Anterior cingulate cortex (tissue), 58 donors: ENCODE measurements at places on chromosomes 16 and 17.

GRCh38 chr17:50708050-50709000 lies 611 bp upstream of the ANKRD40 start:
- no peak for DNase-seq

DNA sequence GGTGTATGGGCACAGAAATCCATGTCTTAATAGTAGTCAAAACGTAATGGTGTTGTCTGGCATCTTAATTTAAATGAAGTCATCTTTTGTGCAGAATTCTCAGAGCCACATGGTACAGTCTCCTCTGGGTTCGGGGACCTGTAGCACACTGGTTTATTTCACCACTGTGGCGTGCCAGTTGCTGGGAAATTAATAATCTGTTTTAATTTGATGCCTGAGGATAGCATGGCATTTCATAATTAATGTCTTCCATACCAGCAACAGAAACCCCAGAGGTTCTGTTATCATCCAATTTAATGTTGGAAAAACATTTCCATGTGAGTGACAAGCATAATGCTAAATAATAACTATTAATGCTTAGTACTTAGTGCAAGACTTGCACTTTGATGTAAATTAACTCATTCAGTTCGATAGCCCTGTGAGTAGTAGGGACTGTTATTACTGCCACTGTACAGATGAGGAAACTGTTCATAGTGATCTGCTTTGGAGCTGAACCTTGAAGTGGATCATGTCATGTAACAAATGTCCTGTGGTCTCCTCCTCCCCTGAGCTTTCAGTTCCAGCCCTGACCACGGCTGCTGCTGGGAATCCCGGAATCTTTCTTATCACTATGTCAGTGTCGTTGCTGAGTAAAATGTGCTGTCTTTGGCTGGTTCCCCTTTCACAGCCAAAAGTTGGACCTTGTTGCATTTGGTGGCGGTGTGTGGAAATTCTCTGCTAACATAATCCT lies 51.2 kb downstream of the SNX29 start:
- DNase-seq: no peak

GRCh38 chr17:2233441-2233947 lies 70.1 kb downstream of the SMG6 start:
- DNase-seq: no peak

DNA sequence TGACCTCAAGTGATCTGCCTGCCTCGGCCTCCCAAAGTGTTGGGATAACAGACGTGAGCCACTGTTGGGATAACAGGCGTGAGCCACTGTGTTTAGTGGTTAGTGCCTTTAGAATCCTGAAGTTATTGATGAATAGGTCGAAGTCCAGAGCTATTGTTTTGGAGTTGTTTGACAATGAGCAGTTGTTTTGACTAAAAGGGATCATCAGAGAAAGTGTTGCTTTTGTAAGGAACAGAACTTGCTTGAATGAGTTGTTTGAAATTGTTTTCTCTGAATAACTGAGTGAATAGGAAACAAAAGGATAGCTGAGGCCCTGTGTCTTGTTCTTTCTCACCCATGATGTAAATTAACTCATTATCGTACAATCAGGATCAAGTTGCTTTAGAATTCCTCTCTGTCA lies 46.6 kb downstream of the PRPSAP2 start:
- no peak for DNase-seq

GRCh38 chr17:13761038-13761603 lies 159.4 kb upstream of the HS3ST3A1 start:
- no peak for DNase-seq

DNA sequence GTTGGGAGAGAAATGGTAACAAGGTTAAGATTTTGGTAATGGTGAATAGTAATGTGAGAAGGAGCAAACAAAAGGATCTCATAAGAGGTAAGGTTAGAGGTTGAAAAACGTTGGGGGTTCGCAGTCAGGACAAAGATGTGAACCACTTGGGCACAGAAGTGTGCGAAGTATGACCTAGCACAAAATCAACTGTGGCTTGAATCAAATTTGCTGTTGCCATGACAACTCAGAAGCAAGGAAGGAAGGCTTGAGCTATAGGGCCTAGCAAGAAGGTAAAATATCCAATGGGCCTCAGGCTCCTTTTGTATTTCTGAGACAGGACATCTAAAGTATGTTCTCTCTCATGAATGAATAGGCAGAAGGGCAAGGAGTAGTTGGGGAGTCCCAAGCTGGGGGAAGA lies 24.5 kb upstream of the TEKT1 start:
- no peak for DNase-seq
